ENCODE measurements at places on chromosomes 13 and 19. TPM values are rescaled to one million over a fixed set of nuclear protein-coding genes. Genes with fewer than 3 reads are reported as not detected.

Gene PTPRH
- total RNA-seq = 0.11 TPM

DNA sequence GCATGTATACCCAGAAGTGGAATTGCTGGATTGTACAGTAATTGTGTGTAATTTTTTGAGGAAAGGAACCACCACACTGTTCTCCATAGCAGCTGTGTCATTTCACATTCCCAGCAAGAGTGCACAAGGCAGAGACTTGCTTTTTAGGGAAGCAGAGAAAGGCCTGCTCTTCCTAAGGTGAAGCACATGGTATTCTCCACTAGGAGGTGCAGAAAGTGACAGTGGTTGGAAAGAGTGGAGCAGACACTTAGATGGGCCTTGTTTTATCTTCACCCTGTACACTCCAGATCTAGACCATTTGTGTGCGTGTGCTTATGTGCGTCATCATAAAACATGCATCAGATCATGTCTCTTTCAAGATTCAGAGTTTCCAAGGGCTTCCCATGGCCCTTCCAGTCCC, 35.0 kb downstream of the FAM124A start:
- DNase-seq = no peak

- DNase-seq = no peak
These were observed 33.0 kb upstream of the ADGRE5 start for GRCh38 chr19:14347999-14348889.

DNA sequence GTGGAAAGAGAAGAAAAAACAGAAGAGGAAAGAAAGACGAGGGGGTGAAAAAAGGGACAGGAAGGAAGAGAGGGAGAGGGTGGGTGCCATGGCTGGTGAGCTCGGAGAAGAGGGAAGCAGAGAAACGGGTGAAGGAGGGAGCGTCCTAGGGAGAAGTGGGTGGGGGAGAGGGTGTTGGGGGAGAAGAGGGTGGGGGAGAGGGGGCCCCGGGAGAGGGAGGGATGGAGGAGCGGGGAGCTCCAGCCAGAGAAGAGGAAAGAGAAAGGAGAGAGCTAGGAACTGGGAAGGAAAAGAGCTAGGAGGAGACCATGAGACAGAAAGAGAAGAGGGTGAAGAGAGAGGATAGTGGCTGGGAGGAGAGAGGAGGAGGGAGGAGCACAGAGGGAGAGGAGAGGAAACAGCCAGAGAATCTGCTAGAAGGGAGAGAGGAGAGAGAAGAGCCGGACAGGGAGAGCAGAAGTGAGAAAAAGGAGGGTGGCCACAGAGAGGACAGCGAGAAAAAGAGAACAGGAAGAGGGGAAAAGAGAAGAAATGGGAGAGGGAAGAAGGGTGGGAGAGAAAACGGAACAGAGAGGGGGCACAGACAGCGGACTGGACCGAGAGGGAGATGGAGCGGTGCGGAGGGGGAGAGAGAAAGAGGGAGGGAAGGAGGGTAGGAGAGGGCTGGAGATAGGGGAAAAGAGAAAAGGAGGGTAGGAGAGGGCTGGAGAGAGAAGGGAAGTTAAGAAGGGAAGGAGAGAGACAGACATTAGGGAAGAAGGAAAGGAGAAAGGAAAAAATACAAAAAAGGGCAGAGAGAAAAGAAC, 11.9 kb upstream of the GARIN5A start:
- DNase-seq = no peak

GRCh38 chr13:39959497-39960144, 304.2 kb downstream of the COG6 start:
- no peak for DNase-seq

GRCh38 chr13:45238945-45239795, 38.3 kb upstream of the KCTD4 start:
- DNase-seq = peak; percentile 88

DNA sequence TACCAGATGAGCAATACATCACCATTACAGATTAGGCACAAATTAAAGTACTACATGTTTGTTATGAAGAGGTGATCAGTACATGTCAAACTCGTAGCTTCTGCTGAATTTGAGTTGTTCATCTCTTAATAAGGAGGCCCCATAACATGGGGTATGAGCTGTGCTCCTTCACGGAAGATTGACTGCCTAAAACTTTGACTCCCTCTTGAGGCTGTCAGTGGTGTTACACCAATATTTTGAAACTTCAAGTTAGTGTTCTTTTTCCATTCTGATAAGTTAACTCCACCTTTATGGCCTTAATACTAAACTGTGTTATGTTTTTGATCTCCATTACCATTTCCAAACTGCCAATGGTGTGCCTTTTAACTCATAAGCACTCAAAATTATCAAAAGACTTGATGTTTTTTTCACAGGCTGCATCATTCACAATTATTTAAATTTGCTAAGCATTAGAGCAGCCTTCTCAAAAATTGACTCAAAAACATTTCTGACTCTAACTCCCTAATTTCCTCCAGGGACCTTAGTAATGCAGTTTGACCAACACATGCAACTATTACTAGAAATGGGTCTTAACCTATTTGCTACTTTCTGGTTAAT, 1591.5 kb downstream of the PCDH9 start:
- DNase-seq = no peak

DNA sequence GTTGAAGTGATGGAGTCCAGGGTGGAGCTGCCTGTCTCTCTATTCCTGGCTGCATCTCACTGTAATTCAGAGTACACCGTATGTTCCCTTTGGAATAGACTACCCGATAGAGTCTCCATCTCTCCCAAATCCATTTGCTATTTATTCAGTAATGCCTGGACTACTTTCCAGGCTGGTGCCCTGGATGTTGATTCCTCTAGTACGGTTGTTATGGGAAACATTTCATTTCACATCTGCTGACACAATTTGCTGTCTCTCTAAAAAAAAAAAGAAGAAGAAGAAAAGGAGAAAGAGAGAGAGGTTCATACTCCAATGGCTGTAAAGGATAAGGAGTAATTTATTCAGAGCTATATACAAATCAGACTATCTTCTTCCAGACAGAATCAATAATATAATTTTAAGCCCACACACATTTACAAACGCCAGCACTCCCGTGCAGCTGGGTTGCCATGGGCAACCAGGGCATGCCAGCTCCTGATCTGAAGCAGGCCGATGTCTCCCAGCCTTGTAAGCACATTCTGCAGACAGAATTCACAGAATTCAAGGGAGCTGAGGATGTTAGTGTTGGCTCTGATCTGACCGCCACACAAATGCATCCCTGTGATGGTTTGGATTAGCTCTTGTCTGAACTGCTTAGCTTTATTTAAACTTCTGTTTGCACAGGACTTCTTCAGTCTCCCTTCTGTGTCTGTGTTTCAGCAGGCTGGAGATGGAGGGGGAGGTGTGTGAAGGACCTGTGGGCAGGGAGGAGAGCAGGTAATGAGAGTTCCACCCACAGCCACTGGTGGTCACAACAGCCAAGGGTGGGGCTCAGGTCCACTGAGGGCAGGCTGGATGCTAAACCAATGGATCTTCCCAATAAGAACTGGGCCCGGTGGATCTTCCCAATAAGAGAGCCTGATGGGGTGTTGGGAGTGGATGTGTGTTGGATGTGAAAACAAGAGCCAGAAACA, 66.0 kb downstream of the TEX26 start:
- DNase-seq = peak; percentile 47

DNA sequence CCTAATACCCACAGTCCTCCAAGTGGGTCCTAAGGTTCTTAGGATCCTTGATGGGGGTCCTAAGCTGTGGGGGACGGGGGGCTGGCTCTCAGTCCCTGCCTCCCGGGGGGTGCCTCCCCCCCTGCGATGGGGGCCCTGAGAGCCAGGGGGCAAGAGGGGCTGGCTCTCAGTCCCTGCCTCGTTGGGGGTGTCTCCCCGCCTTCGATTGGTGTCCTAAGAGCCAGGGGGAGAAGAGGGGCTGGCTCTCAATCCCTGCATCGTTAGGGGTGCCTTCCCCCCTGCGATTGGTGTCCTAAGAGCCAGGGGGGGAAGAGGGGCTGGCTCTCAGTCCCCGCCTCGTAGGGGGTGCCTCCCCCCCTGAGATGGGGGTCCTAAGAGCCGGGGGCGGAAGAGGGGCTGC, 37.0 kb downstream of the SLC25A30 start:
- no peak for DNase-seq

Measured in foreskin keratinocyte (primary cell).